ENCODE measurements at places on chromosomes 2 and 18.

GRCh38 chr2:216936954-216937357 is 77.1 kb upstream of the TNP1 start:
- no peak for DNase-seq

- DNase-seq: no peak
Measured at GRCh38 chr2:44674473-44675284, 266.8 kb upstream of the SIX3 start.

DNA sequence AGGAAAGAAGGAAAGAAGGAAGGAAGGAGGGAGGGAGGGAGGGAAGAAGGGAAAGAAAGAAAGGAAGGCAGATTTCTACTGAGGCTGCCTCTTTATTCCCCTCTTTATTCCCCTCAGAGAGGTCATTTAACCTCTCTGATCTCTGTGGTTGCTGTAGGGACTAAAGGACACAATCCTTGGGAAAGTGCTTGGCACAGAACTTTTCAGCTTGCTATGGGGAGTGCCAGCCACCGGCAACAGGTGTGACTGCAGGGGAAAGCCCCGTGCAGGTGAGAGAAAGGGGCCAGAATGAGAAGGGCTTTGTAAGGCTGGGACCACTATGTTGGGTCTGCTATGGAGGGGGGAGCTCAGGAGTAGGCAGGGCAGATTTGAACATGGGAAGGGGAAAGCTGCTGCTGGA is 27.7 kb upstream of the STEAP3 start:
- no peak for DNase-seq

DNA sequence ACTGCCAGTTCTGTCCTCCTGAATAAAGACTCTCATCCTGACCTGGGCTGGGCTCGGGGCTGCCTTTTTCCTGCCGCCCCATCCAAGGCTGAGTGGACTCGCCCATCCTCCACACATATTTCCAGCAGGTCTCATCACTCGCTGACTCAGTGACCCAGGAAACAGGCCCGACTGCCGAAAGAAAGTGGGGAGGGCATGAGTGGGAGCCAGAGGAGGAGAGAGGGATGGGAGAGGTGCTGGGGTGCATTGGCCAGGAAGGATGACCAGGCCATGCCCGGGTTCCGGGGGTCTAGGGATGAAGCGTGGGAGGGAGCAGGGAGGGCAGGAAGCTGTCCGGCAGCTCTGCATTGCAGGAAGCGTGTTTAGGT is 66.7 kb downstream of the TWIST2 start:
- no peak for DNase-seq

DNA sequence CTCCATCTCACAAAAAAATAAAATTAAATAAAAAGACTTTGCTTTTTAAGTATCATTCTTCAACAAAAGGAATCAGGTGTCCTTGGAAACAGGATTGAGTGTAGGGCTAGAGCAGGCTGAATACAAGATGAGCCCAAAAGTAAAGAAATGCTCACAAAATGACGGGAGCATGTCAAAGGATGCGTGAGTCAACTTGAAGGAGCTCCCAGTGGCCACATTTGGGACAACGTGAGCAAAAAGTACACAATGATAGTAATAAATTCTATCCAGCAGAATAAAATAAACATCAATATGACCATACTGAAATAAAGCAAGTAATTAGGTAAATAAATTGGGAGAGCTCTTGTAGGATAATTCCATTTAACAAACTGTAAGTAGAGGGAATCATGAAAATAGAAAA is 220.7 kb downstream of the PHLPP1 start:
- no peak for DNase-seq

DNA sequence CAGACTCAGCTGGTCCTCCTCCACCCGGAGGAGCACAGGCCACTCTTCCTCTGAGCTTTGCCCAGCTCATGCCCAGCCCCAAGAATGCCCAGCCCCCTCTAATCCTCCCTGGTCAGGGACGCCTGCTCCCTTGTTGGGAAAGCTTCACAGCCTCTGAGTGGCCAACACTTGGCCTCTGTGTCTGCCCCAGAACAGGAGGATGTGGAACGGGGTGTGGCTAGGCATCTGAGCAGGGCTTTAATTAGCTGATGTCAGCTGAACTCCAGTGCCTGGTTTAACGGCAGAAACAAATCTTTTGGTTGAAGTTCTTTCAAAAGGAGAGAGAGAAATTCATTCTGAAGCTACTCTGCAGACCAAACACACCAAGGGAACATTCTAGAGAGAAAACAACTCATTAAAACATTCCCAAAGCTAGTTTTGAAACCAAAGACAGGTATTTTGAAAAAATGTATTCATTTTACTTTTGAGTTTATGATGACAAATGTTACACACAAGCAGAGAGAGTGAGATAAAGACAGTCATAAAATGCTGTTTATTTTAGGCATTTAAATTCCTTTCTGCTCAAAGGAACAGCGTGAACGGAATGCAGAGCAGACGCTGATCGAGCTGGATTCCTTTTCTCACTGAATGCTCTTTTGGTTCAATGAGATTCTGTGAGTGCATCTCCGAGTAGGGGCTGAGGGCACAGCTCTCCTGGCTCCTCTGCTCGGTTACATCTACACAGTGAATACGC is 63.8 kb downstream of the RTP5 start:
- DNase-seq: no peak

DNA sequence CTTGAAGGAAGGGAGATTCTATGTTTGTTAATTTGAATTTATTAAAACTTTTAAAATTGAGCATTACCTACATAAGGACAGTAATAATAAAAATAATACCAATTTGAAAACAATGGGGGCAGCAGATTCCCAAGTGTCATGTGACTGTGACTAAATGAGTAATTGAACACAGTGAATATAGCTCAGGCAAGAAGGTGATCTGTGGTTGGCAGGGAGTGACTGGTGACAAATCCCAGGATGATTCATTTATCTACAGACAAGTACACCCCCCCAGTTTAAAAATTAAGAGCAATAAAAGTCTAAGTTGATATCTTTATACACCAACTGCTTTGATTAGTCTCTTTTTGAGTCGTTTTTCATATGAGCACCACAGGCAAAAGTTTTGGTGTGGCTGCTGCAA is 299.5 kb downstream of the ARHGAP15 start:
- no peak for DNase-seq

GRCh38 chr2:119853777-119854399 is 94.2 kb downstream of the PTPN4 start:
- DNase-seq: no peak

DNA sequence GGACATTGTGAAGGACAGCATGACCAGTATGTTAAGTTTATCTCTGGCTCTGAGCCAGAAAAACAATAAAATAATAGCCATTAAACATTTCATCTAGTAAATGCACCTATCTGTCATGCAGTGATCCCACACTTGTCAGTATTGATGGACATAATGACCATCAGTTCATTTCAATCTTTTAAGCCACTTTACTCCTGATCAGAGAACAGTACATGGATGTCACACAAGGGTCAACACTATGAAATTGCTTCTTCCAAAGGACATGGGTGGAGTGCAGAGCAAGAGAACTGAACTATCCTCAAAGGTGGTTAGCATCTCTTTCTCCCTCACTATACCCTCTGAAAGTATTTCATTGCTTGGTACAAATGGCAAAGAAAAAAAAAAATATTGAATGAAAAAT is 816.0 kb upstream of the GYPC start:
- no peak for DNase-seq

DNA sequence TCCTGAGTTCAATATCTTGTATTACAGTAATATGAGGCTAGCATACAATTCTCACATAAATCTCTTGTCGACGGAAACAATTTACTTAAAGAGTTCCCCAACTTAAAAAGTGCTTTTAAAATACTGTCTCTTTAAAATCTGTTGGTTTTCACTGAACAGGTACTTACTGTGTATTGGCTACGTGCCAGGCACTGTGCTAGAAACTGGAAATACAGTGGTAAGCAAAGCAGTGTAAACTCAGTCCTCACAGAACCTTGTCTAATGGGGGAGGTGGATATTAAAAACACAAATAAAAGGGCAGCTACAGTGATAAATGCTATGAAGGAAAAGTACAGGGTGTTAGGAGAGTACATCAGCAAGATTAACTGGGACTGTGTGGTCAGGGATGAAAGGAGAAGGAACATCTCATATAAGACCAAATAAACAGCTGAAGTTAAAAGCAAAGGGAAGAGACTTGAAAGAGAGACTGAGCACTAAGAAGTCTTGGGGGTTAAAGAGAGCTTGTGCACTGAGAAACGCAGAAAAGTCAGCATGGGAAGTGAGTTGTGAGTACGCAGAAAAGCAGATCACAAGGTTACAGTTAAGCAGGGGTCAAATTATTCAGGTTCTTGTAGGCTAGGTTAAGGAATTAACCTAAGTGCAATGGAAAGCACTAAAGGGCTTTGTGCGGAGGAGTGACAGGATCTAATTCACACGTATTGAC is 52.5 kb downstream of the USP40 start:
- DNase-seq: no peak

- no peak for DNase-seq
Measured at GRCh38 chr2:216838151-216838550, 21.7 kb downstream of the TNP1 start.

GRCh38 chr18:30094556-30094955 is 948.0 kb downstream of the DSC3 start:
- DNase-seq: no peak

DNA sequence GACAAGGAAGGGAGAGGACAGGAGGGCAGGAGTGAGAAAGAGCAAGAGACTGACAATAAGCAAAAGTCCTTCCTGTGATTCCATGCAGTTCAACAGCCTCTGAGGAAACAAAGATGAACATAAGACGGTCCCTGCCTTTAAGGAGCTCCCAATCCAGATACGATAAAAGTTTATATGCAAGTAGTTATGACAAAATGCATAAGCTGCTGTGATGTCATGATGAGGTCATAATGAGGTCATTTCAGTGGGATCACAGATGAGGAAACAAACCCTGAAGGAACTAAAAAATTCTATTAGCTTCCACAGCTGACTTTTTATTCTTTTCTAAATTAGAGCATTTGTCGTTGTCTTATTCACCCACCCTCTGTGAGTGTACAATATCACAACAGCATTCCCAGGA is 458.5 kb upstream of the ACVR2A start:
- DNase-seq: no peak

- DNase-seq: no peak
Measured at GRCh38 chr18:10329101-10329500, 125.3 kb upstream of the APCDD1 start.

- DNase-seq: no peak
Measured at GRCh38 chr18:47558110-47558750, 306.8 kb upstream of the SKOR2 start.

DNA sequence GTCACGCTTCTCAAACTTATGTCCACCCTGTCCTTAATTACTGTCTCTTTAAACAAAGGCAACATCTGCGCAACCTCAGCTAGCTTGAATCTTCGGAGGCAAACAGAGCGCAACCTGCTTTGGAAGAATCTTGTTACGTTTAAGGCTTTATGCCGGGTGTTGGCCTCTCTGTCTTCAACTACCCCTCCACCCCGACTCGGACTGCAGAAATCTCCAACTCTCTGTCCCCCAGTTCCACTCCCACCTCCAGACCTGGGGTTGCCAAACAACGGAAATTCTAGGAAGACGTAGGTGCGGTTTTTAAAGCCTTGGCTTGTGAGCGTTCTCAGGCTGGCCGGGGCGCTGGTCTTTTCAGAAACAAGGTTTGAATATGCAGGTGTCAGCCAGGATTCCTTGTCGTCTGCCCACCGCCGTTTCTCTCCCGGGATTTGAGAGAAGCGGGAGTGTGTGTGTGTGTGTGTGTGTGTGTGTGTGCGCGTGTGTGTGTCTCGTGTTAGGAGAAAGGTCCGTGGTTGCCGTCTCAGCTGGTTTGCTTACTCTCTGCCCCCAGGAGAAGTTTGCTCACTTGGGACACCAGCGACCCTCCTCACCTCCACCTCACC is 1.1 kb upstream of the ONECUT2 start:
- DNase-seq: no peak

DNA sequence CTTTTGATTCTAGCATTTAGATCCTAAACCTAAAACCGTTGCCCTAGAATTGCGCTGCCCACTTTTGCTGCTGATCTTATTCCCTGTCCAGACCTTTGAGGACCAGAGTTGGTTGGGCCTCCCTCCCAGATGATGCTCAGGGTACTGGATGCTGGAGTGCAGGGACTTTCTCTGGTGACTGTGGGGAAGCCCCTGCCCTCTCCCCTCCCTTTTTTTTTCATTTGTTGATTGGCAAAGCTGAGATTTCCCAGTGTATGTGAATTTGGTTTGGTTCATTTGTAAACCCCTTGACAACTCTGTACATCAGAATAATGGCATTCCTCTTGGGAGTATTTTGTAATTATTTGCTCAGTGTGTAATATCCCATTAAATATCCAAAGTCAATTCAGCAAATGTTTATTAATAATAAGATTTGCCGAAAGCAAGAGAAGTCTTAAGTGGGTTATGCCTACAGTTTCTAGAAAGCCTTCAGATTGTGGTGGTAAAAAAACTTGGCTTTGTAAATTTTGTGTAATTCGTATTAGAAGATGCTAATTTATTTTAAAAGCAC is 28.3 kb downstream of the RAB31 start:
- DNase-seq: no peak

DNA sequence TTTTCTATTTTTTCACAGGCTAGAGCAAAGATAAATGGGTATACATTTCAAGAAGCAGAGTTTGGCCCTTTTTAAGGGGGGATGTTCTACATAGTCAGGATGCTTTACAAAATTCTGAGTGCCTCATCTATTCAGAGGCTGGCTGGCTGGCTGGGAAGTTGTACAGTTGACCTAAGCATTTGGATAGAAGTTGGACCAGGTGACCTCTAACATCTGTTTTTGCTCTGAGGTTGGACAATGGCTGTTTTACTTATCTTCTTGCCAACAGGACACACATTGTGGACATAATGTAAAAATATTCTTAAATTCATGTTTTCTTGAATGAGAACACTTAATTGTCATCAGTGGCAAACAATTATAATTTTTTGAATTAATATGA is 205.4 kb downstream of the PTPRM start:
- DNase-seq: no peak
